ENCODE measurements at places on chromosomes 1 and 21.

- no peak for DNase-seq
Observed at GRCh38 chr1:62229468-62229867, 34.8 kb downstream of the L1TD1 start.

DNA sequence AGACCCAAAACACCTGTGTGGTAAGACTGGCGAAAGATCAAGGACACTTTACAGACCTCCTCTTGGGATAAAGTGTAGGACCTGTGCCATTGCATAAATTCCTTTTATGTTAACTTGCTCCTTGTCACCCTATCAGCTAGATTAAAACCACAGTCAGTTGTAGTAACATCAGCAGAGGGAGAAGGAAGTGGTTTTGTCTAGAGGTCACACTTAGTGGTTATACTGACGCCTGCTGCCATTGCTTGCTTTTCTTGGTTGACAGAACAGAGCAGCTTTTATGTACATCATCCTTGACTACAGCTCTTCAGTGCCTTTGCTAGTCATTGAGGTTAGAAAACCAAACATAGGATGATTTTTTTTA lies 101.4 kb downstream of the PBX1 start:
- DNase-seq: no peak

DNA sequence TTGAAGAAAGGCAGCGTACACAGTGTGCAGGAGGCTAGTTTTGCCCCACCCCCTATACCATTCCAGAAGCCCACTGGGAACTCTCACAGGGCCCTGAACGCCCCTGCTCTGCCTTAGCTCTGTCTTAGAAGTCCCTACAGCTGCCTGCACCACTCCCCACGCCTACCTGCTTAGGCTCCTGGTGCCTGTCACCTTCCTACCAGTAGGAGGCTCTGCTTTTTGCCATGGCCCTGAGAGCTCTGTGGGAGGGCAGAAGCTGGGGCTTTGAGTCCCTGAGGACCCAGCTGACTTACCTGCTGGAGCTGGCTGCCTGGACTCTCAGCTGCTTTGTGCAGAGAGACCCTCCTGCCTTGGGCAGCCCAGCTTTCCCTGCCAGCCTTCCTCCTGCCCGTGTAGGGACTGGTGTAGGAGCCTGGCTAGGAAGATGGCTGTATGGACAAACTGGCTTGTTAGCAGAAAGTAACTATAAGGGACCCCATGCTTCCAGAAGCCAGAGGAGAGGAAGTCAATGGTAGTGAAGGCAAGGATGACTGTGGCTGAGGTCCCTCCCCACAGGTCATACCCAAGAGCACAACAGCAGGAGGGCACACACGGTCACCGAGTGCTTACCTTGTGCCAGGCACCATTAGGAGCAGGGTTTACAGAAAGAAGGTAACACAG lies 9.8 kb upstream of the CELSR2 start:
- DNase-seq: peak; percentile 62

- no peak for DNase-seq
Observed at GRCh38 chr1:164648636-164649035, 89.7 kb downstream of the PBX1 start.

- no peak for DNase-seq
Observed at GRCh38 chr1:170067253-170067819, 7.2 kb downstream of the KIFAP3 start.
